Activated T-helper 17 cell treated with anti-CD3 and anti-CD28 coated beads, Interleukin-2, amount 50 U/mL, for 72 hours (primary cell): ENCODE measurements at places on chromosomes 16 and 17.

DNA sequence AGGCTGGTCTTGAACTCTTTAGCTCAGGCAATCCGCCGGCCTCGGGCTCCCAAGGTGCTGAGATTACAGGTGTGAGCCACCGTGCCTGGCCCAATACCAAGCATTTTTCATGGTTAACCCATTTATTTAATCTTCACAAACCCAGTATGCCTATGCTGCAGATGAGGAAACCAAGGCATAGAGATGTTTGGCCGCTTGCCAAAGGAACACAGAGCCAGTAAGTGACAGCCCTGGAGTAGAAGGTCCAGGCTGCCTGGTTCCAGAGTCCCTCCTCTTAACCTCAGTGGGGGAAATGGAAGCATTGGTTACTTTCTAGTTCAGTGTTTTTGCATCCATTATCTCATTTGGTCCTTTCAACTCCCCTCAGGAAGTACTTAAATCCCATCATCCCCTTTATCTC is 15.3 kb upstream of the ARL5C start:
- no peak for ATAC-seq

GRCh38 chr16:57528499-57529390 is 7.6 kb downstream of the CCDC102A start:
- ATAC-seq, result no peak

DNA sequence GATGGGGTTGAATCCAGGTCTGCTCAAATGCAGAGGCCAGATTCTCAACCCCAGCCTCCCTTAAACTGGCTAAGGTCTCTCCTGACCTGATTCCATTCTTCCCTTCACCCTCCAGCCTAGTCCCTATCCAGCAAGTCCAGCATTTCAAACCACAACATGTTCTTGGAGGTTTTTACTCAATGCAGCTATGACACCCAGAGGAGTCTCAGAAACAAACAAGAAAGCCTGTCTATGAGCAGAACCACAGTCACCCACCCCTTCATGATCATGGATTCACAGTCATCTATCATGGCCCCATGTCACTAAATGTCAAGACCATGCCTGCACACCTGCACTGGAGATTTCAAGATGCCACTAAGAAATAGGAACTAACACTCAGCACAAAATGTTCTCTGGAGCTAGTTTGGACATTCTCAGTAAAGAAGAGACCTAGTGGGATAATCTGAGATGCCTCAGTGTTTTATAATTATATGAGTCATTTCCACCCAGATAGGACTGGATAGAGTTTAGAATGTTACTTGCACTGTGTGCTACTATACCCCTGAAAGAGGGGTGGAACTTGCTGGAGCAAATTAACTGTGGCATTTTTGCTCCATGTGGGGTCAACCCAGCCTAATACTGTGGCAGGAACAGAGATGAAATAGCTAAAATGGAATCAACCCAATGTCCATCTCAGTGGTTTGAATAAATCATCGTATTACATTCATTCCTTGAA is 9.5 kb upstream of the METTL22 start:
- no peak for ATAC-seq

GRCh38 chr17:57803021-57803420 is 46.8 kb downstream of the MRPS23 start:
- ATAC-seq, result no peak

DNA sequence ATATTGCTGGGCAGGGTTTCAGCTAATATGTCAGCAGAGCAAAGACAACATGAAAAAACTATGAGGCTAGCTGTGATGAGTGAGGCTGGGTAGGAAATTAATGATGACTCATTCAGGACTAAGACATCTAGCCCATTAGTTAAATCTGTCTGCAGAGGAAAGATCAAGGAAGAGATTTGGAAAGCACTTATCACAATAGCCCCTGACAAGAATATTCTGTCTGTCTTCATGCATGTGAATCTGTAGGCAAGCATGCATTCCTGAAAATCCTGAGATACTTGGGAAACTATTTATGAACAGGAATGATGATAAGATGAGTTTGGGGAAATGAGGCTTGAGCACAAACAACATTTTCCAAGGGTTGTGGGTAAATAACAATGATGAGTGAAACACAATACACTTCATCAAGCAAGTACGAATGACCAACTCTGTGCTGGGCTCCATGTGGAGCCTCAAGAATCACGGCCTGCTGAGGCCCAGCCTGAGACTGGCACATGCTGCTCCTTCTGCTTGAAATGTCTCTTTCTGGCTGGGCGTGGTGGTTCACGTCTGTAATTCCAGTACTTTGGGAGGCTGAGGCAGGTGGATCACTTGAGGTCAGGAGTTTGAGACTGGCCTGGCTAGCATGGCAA is 96.5 kb upstream of the ASIC2 start:
- no peak for ATAC-seq

- ATAC-seq, result no peak
These were observed 1.6 kb downstream of the GFAP start for GRCh38 chr17:44913676-44914075.

DNA sequence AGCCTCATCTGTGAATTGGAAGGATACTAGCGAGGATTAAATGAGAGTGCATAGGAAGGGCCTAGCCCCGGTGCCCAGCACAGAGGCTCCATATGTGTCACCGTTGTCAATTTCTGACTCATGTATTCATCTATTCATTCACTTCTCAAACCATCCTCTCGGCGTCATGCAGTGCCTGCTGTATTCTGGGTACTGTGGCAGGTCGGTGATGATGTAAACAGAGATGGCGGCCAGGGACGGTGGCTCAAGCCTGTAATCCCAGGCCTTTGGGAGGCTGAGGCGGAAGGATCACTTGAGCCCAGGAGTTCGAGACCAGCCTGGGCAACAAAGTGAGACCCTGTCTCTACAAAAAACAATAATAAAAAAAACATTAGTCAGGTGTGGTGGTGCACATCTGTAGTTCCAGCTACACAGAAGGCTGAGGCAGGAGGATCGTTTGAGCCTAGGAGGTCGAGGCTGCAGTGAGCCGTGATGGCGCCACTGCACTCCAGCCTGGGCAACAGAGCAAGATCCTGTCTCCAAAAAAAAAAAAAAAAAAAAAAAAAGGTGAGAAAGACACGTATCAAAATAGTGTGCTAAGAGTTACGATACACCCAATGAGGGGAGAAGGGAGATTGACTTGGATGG is 4.3 kb upstream of the PPP1R1B start:
- ATAC-seq, result peak; percentile 97

DNA sequence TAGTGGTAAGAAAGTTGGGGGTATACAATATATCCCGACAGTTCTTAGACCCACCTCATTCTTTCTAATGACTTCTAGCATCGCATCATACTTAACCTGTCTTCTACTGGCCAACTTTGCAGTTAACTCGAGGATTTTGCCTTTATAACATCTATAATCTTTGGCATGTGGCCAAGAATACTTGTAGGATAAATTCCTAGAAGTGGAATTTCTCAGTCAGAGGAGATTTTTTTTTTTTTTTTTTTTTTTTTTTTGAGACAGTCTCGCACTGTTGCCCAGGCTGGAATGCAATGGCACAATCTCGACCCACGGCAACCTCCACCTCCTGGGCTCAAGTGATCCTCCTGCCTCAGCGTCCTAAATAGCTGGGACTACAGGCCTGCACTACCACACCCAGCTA is 253.5 kb downstream of the MRTFB start:
- no peak for ATAC-seq

DNA sequence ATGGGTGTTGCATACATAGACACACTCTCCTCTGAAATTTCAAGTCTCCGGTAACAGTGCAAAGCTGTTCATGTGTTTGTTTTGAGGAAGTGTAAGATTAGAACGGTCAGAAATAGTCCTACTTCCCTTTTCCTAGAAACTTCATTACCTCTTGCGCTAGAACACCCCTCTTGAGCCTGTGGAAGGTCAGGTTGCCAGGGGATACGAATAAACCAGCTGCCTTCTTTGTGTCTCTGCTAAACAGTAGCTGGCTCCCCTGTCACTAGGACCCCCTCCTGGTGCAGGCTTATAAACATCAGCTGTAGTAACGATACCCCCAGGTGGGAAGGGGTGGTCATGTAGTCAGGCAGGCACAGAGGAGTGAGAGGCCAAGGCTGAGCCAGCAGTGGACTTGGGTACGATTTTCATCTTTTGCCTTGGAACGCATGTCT is 113.4 kb upstream of the RCVRN start:
- ATAC-seq, result no peak

- ATAC-seq, result no peak
These were observed 1.1 kb downstream of the TK2 start for GRCh38 chr16:66548868-66549267.

- ATAC-seq, result peak; percentile 47
These were observed 82.3 kb downstream of the CCDC182 start for GRCh38 chr17:57662644-57663308.

DNA sequence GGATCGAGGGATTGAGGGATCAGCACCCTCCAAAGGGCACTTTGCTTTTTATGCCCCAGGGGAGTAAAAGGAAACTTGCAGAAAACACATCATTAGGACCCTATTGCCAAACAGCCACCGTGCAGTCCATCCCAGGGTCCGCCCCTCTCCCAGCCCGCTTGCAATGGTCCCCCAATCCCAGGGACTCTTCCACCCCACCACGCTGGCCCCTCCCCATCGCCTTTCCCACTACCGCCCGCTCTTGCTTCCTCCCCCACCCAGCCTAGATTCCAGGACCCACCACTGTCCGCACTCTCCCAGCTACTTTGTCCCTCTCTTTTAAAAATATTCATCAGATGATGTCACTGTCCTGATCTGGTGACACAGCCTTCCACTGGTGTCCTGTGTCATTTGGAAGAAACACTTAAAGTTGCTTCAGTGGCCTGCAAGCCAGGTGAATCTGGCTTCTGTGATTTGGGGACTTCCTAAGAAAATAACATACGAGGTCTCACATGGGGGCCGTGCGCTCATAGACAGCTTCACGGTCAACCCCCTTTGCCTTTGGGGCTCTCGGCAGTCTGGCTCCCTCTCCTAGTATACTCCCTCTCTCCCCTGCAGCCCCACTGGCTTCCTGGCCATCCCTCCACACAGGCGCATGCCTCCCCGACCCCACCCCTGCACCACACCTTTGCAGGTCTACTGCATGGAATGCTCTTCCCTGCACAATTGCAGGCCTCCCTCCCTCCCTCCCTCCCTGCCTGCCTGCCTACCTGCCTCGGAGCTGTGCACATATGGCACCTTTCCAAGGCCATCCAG is 127.9 kb downstream of the RBFOX3 start:
- ATAC-seq, result no peak

DNA sequence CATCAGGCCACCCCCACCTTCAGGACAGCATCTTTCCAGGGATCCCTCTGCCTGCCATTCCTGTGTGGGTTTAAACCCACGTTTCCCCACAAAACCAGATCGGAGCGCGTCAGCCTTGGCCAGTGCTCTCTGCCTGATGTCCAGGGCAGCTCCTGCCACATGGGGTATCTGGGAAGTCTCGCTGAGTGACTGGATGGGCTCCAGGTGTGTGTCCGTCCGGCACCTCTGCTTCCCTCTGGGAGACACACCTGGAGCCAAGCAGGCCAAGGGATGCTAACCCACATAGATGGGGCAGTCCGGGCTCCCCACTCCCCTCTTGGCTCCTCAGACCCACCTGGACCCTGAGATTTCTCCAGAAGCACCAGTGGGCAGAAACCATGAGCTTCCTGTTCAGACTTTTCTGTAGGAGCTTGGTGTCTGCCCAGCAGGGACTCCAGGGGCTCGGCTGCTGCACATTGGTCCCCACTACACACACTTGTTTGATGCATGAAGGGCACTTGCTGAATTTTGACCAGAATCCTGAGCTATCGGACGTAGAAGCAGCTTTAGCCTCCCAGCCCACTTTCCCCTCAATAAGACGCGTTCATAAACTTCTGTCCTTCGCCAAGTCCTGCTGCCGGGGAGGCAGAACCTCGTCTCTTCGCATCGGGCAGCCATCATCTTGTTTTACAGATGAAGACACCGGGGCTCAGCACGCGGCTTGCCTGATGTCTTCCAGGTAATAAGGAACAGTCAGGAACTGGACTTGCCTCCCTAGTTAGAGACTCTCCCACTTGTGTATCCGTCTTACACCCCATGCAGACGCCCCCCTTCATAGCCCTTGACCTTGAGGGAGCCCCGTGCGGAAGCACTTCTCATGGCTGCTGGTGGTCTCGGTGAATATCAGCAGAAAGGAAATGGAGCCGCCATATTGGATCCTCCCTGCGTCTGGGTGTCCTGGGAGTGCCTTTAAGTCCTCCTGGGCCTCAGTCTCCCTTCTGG is 91.6 kb upstream of the ZNF469 start:
- no peak for ATAC-seq

DNA sequence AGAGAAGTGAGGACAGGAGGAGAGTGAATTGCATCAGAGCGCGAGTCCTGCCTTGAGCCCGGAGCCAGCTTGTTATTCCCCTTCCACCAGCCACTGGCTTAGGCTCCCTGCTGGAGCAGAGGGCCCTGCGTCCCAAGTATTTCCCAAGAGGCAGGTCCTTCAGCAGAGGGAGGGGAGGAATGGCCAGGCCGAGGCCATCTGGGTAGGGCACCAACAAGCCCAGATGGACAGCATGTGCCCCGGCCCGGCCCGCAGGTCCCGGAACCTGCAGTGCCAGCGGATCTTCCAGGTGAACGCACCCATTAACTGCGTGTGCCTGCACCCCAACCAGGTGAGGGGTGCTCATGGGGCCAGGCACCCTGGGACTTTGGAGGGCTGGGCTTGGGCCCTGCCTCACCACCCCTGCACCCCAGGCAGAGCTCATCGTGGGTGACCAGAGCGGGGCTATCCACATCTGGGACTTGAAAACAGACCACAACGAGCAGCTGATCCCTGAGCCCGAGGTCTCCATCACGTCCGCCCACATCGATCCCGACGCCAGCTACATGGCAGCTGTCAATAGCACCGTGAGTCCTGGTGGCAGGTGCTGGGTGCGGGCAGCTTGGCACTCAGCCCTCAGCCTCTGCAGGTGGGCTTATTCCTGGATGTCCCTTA is 1.7 kb downstream of the MLST8 start:
- ATAC-seq, result no peak

DNA sequence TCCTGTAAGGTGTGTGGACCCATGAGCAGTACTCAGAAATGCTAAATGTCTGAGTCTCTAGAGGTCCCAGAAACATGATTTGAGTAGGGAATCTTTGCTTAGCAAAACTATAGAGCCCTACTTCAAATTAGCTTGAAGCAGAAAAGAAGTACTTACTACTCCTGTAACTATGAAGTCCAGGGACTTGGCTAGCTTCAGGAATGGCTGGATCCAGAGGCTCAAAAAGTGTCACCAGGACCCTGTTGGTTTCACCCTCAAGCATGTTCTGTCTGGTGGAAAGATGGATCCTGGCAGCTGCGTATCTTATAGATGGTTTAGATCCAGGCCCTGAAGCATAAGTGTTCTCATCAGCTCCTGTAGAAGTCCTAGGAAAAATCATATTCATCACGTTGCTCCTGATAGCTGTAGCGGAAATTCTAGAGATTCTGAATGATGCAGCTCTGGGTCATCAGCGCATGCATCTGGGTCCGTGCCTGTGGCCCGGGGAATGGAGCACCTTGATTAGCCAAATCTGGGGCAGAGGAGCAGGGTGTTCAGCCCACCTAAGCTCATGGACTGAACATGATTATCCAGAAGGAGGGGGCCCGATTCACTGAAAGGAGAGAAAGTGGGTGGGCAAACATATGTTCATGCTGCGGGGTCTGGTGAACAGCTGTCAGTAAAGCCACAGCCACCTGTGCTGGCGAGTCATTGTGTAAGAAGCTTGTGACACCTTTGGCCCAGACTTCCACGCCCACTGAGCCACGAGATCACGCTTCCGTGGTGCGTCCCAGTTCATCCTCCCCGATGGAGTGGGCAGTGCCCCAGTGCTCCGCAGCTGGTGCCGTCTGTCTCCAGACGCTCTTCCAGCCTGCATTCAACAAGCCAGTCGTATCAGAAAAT is 260.6 kb downstream of the CPPED1 start:
- ATAC-seq, result no peak
